ENCODE measurements at places on chromosomes 5 and 9.

GRCh38 chr5:128764601-128765310 is 200.5 kb upstream of the SLC27A6 start:
- DNase-seq: no peak

DNA sequence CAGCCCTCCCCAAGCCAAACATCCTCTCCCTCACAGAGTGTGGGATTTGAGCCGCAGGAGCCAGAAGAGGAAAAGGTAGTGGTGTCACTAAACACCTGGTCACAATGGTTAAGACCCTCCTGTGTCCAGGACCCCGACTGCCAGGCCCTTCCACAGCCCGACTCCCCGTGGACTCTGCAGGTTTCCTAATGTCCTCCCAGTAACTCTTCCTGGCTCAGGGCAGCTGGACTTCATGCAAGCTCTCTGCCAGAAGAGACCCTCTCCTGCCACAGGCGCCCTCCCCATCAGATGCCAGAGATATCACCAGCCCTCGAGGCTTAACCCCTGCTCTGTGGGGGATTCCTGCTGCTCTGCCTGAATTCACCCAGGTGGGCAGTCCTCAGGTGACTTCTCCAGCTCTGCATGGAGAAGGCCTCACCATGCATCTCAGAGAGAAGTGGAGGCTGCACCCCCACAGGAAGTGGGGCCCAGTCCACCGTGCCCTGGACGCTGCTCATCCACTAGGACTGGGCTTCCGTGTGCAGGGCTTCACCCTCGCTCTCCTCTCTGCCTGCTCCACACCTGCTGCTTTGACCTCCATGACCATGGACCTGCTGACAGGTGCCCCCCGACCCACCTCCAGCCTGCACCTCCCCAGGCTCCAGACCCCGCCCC is 111.2 kb downstream of the ADAMTS2 start:
- no peak for DNase-seq

GRCh38 chr9:106058460-106058859 is 364.1 kb downstream of the TMEM38B start:
- no peak for DNase-seq

DNA sequence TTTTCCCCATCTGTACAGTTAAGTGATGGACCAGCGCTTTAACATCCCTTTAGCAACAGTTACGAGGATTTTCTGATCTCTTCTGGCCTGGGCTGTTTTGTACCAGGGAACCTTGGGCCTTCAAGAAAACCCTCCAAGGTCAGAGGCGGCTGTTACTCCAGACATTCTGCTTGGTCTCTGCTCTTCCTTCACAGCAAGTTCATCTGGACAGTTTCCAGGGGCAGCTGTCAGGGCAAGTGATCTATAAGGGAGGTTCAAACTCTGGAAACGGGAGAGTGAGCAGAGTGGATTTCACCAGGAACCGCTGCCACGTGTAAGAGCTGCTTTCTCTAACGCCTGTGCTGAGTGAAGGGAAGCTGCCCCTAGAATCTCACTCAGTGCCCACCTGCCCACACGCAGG is 36.7 kb downstream of the ZNF618 start:
- no peak for DNase-seq

GRCh38 chr9:134195558-134195957 is 31.2 kb upstream of the RNU6ATAC start:
- no peak for DNase-seq

DNA sequence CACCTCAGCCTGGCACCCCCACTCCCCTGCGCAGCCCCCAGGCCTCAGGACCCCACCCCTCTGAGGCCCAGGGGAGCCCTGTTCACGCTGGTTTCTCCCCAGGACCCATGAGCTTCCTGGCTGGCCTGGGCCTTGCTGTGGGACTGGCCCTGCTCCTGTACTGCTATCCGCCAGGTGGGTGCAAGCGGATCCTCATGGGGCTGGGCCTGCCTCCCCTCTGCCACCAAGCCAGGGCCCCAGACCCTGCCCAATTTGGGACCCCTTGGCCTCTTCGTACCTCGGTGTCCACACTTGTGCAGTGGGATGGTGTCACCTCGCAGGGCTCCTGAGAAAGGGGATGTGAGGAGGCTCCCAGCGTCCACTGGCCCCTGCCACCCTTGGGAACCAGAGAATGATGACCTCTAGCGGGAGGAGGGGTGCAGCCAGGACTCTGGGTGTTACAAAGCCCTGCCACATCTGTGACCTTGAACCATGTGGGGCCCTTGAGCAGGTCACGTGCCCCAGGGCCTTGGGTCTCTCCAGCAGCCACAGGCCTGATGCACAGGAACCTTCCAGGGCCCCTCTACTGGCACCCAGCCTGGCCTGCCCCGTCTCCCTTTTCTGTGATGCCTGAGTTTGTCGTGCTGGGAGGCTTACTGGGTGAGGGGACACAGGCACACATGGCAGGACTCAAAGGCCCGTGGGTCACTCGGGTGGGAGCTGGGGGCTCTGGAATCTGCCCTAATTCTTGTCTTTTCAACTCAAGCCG is 16.3 kb downstream of the CARD19 start:
- no peak for DNase-seq

DNA sequence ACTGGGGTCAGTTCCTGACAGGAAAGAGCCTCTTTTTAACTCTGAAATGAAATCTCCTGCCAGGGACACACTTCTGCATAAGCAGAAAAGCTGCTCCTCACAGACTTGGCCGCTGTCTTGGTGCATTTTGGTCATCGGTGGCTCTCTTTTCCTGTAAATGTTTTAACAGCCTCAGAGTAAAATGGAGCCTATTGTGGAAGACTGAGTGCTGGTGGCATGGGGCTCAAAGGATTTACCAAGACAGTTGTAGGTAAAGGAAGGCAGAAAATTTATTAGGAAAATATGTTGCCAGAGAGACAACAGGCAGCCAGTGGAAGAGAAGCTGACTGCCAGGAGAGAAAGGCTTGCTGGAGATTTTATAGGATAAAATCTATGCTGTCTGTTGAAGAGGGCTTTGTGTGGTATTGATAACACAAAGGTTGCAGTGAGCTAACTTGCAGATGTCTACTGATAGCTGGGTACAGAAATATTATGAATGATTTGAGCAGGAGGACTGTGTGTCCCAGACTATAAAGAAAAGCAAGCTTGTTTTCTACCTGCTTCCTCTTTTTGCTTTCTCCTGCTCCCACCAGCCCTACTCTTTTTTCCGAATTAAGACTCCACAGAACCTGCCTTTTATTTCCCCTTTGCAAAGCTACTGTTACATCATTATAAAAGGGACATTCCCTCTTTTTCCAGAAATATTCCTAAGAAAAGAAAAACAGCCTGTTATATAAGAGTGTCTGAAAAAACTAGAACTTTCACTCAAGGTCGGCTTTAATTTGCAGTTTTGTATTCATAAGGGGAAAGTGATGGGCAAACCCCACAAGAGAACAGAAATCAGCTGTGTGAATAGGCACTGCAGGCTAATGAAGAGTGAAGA is 27.9 kb upstream of the IFNA14 start:
- DNase-seq: no peak

DNA sequence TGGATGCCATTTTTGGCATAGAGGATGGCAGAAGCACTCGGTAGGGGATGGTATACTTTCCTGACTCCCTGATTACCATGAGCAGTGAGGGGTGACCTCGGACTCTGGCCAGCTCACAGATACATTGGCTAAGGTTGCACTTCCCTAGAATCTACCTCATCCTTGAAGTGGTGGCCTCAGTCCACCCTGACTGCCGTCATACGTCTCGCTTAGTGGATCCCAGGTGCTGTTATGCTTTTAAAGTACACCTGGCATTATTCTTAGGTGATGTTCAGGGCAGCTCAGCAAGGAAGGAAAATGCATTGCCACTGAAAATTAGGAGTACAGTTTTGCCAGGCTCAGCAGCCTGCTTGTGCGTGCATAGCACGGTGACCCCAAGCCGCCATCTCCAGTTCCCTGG is 87.3 kb downstream of the SYK start:
- DNase-seq: no peak

DNA sequence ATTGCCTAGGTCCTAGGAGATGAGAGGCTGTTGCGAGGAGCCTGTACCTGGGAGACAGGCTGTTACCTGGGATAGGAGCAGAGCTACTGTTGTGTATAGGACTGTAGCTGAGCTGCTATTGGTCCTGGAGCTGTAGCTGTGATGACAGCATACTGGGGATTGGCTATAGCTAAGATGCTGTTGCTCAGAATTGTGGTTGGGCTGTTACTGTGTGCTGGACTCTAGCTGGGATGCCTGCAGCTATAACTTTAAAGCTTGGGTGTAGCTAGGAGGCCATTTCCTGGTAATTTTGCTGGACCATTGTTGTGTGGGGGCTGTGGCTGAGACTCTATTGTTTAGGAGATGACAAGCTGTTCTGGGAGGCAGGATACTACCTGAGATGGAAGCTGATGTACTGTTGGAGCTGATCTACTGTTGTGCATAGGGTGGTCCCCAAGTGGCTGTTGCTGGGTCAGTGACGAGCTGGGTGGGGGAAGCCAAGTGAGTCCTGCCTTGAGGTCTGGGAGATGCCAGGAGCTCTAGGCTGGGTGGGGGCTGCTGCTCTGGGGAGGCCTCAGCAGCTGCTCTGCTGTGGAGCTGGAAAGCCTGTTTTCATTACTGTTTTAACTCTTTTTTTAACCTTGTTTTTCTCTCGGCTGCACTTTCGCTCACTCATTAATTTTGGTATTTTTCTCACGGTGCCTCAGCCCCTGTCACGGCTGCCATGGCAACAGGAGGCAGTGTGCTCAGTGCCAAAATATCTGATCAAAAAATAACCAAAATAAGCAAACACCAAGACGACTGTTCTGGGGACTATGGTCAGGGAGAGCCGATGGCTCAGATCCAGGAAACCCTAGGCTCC is 3.0 kb upstream of the PCDH1 start:
- DNase-seq: no peak

DNA sequence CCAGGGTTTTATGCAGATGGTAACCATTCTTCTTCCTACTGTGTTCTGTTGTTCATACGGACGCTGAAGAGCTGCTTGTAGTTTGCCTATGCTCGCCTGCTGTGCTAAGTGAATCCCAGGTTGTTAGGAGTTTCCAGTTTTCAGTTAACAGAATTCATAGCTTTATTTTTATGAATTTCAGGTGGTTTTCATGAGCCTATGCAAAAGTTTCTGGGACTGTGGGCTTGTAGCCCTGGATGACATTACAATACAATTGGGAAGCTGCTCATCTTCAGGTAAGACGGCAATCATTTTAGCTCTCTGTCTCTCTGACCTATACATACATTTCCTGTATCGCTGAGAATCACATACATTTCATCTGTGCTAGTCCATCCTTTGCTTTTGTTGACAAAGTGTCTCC is 90.3 kb upstream of the SMC5 start:
- no peak for DNase-seq

GRCh38 chr5:79560771-79561524 is 47.0 kb upstream of the HOMER1 start:
- DNase-seq: no peak

DNA sequence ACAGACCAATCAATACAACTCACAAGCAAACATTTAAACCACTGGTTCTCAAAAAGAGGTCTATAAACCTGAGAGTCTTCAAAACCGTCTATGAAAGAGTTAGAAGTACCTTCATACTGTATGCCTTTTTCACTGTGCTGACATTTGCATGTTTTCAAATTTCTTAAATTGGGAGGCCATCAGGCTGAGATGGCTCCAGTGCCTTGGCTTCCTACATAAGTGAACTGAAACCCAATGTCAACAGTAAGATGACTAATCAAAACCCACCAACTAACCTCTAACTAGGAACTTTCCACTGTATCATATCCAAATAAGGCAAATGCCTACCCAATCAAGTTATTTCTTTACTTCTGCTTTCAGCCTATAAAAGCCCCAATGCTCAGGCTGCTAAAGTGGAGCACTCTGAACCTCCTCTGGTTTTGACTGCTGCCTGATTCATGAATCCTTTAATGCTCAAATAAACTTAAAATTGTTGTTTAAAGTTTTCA is 35.1 kb downstream of the FAM13B start:
- DNase-seq: no peak

DNA sequence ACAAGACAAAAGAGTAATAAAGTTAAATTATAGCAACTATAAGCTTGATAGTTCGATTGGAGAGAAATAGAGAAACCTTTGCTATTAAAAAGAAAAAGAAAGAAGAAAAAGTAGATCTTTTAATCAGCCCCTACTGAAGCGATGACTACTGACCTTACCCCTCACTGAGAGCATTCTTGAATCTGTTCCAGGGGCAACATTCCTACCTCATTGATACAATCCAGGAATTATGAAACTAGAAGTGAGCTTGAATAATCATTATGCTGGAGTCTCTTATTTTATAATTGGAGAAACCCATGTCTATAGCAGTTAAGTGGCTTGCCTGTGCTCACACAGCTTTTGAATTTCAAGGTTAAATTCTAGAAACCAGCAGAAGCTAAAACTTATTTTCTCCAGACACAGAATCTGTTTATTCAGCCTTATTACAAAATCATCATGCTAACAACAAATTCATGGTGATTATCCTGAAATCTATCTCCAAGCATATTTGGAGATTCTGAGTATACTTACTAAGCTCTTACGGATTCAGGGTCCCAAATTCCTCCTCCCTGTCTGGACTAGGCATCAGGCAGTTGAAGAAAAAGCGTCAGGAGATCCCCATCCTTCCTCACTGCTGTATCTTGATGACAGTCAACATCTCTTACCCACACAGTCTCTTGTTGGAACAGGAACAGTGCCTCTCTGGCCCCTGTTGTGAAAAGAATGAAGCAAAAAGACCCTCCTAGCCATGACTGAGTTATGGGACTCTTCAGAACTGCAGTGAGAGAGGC is 547.6 kb upstream of the WWC1 start:
- DNase-seq: no peak

- DNase-seq: no peak
These were observed 38.3 kb downstream of the PNPLA7 start for GRCh38 chr9:137511758-137512463.
